ENCODE measurements at places on chromosomes 12 and 14. TPM values are rescaled to one million over a fixed set of nuclear protein-coding genes. Genes with fewer than 3 reads are reported as not detected.

DNA sequence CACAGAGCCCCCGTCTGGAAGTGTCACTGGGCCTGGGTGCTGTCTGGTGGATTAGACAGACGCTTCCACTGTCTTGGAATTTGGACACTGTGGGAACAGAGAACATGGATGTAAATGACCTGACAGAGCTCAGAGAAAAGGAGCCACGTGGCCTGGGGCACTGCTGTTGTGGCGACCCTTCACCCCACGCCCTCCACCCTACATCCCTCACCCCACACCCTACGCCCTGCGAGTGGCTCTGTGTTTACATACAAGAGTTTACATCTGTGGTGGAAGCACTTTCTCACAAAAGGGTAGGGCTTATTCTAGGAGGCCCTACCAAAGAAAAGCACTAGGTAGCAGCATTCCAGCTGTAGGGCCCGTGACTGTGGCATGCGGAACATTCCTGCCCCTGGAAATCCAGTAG, 47.7 kb downstream of the B4GALNT3 start:
- H3K4me3 ChIP-seq: no peak overlapping the region
- no peaks in the 10 kb centered on the region for H3K36me3 ChIP-seq
- H3K4me1 ChIP-seq: no peaks in the 10 kb centered on the region
- no peak overlapping the region for H3K27ac ChIP-seq
- no peak for DNase-seq
- H3K27me3 ChIP-seq: peaks cover 10% of the 10 kb centered on the region

ZBTB42 gene
- 2.5 TPM for total RNA-seq

CD163L1 gene
- not detected for total RNA-seq

GRCh38 chr14:74942181-74942580, 13.2 kb downstream of the PGF start:
- no peak for DNase-seq
- peak overlapping the region; percentile 78 for H3K4me3 ChIP-seq
- no peaks in the 10 kb centered on the region for H3K36me3 ChIP-seq
- H3K27ac ChIP-seq: no peak overlapping the region

MYL2 gene
- not detected for total RNA-seq

- H3K27ac ChIP-seq: no peak overlapping the region
- H3K27me3 ChIP-seq: no peaks in the 10 kb centered on the region
- no peak overlapping the region for H3K4me3 ChIP-seq
- no peak for DNase-seq
- H3K36me3 ChIP-seq: peaks cover 5% of the 10 kb centered on the region
Measured at GRCh38 chr12:64500394-64500793, 48.5 kb downstream of the TBK1 start.

- H3K27me3 ChIP-seq: no peaks in the 10 kb centered on the region
- no peaks in the 10 kb centered on the region for H3K4me1 ChIP-seq
- DNase-seq: no peak
- no peak overlapping the region for H3K4me3 ChIP-seq
- H3K36me3 ChIP-seq: no peaks in the 10 kb centered on the region
- no peak overlapping the region for H3K27ac ChIP-seq
Measured at GRCh38 chr12:96883571-96883970, 23.5 kb upstream of the NEDD1 start.

CLEC2A gene
- not detected for total RNA-seq

GRCh38 chr12:69966409-69966808, 141.4 kb downstream of the MYRFL start:
- no peaks in the 10 kb centered on the region for H3K27me3 ChIP-seq
- no peak for DNase-seq
- H3K27ac ChIP-seq: no peak overlapping the region
- H3K36me3 ChIP-seq: no peaks in the 10 kb centered on the region

CLEC1B gene
- not detected for total RNA-seq

GRCh38 chr12:118581371-118581770, 205.0 kb downstream of the SUDS3 start:
- no peak overlapping the region for H3K27ac ChIP-seq
- DNase-seq: no peak
- H3K4me3 ChIP-seq: no peak overlapping the region
- no peaks in the 10 kb centered on the region for H3K36me3 ChIP-seq
- H3K27me3 ChIP-seq: no peaks in the 10 kb centered on the region
- H3K4me1 ChIP-seq: no peaks in the 10 kb centered on the region

- no peak overlapping the region for H3K27ac ChIP-seq
- H3K36me3 ChIP-seq: no peaks in the 10 kb centered on the region
- H3K4me1 ChIP-seq: peaks cover 29% of the 10 kb centered on the region
- peak overlapping the region; percentile 79 for H3K4me3 ChIP-seq
Measured at GRCh38 chr14:96038558-96038919, 623 bp upstream of the C14orf132 start.

GRCh38 chr14:89564286-89564957, 147.4 kb upstream of the FOXN3 start:
- no peak overlapping the region for H3K4me3 ChIP-seq
- peaks cover 55% of the 10 kb centered on the region for H3K4me1 ChIP-seq
- H3K27ac ChIP-seq: peak overlapping the region; percentile 5
- H3K27me3 ChIP-seq: no peaks in the 10 kb centered on the region
- DNase-seq: no peak

Measured in activated T-cell treated with anti-CD3 and anti-CD28 coated beads, Interleukin-2, amount 50 U/mL, for 72 hours (primary cell).